Activated CD8-positive, alpha-beta memory T cell treated with anti-CD3 and anti-CD28 coated beads, Interleukin-2, amount 50 U/mL, for 4 hours (primary cell): ENCODE measurements at places on chromosomes 7 and 10.

- no peak for DNase-seq
Measured at GRCh38 chr10:113585949-113586348, 33.1 kb downstream of the HABP2 start.

DNA sequence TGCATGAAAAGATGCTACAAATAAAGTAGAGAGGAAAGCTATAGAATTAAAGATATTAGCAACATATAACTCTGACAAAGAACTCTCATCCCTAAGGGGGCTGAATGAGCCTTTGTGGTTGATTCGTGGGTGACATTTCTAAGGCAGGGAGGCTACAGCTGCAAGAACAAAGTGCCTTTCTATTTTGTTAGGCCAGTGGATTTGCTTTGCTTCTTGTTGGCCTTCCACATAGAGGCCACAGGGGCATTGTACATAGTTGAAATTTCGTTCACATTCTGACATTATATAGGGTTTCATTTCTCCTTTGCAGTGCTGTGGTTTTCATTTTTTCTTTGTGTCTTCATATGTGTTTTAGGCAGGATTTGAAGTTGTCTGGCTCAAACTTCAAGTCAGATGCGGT lies 819.2 kb upstream of the C7orf33 start:
- DNase-seq: no peak

DNA sequence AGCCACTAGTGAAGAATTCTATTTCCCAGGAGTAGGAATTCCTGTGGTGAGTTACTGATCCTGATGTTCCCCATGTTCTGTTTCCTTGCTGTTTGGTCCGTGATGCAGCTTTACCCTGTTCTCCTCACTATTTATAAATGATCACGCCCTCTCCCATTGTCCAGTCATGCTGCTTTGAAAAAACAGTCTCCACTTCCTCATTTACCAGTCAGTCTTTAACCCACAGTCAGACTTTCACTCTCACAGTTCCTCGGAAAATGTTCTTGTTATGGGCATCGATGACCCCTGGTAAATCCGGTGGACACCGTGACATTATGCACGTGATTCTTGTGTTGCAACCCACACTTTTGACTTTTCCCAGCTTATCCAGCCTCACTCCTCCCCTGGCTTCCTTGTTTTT lies 14.4 kb downstream of the SCIN start:
- no peak for DNase-seq

GRCh38 chr7:1090686-1091643 lies 3.1 kb downstream of the GPER1 start:
- no peak for DNase-seq

DNA sequence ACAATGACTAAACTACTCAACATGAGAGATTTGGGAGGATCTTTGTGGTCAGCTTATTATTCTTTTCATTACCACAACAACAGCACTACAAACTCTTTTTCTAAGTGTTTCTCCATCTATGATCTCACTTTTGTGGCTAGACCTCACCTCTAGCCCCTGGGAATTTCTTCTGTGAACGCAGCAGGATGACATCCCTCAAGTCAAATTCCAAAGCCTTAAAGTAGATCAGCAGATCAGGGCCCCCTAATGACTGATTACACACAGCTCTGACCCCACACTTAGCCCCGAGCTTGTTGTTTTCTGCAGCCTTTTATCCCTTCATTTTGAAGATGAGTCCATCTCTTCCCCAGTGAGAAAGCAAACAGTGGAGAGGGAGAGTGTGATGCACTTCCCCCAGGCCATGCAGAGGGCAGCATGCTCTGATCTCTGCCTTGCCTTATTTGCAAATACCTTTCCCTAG lies 27.3 kb downstream of the TFAM start:
- DNase-seq: no peak

DNA sequence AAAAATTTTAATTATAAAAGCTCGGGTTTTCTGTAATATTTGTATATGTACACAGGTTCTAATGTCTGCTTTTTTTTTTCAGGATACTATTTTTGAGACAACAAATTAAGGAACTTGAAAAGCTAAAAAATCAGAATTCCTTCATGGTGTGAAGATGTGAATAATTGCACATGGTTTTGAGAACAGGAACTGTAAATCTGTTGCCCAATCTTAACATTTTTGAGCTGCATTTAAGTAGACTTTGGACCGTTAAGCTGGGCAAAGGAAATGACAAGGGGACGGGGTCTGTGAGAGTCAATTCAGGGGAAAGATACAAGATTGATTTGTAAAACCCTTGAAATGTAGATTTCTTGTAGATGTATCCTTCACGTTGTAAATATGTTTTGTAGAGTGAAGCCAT lies 57.9 kb upstream of the BAMBI start:
- DNase-seq: no peak

GRCh38 chr7:30800785-30801252 lies 29.6 kb downstream of the MINDY4 start:
- no peak for DNase-seq

GRCh38 chr7:35256256-35257175 lies 2.6 kb upstream of the TBX20 start:
- DNase-seq: no peak

- DNase-seq: no peak
Measured at GRCh38 chr7:129169686-129170440, 18.6 kb upstream of the SMO start.

GRCh38 chr7:85177316-85177715 lies 9.5 kb downstream of the SEMA3D start:
- no peak for DNase-seq

GRCh38 chr7:17710312-17710711 lies 230.0 kb downstream of the SNX13 start:
- no peak for DNase-seq

DNA sequence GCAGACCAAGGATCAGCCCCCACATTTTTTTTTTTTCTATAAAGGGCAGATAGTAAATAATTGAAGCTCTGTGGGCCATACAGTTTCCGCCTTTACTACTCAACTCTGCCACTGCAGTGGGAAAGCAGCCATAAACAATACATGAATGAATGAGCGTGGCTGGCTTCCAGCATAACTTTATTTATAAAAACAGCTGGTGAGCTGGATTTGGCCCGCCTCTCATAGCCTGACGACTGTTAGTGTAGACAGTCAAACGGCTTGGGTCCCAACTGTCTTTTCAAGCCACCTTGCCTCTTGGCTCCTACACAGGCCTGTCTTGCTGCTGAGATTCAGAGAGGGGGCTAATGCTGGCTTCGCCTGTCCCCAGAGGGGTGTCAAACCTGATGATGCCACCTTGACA lies 169.8 kb upstream of the GPR26 start:
- DNase-seq: no peak

DNA sequence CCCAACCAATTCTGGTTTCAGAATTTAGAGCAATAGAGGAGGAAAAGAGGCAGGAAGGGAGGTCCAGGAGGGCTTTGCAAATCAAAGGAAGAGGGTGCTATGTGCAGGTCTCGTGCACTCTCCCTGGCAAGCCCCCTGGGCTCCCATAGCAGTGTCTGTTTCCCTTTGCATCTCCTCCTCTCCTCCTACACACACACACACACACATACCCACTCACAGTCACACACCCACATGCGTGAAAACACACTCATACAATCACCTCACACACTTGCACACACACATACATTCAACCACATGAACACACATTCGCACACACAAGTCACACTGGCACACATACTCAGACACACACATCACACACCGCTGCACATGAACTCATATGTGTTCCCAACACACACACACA lies 105.3 kb downstream of the OAT start:
- DNase-seq: no peak

DNA sequence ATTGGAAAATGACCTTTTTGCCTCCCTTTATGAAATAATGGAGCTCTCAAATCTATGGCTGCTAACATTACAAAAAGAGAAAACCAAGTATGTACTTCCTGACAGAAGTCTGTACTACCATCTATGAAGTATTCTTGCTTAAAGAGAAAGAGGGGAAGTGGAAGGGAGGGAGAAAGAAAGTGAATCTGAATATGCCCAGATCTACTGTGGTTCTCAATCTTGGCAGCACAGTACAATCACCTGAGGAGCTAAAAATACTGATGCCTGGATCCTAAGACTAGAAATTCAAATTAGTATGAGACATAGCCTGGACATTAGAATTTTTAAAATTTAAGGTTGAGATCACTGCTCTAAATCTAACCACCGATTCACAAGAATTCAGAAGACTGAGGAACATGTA lies 85.2 kb downstream of the IGF2BP3 start:
- no peak for DNase-seq

GRCh38 chr7:158067219-158067930 lies 520.2 kb downstream of the PTPRN2 start:
- no peak for DNase-seq

DNA sequence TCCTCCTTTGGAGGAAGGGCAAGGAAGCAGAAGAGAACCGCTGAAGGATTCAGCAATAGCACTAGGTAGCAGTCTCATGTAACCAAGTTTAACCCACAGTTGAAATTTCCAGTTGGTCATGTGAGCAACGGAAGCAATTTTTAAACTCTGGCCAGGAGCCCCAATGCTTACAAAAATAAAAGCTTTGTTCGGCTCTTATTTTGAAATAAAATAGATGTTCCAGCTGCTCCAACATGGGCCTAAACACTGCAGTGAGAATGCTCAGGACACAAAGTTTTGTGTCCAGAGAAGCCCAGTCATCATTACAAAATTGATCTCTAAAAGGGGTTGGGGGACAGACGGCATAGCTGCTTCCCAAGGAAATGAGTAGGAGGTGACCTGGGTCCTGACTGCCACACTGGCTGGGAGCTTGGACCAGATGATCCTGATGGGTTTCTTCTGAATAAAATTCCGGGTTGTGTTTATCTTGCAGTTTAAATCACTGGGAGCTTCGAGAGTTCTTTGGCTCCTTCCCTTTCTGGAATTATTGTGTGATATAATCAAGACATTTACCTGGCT lies 452 bp upstream of the TMEM140 start:
- DNase-seq: no peak

GRCh38 chr7:148903504-148903903 lies 19.4 kb upstream of the EZH2 start:
- no peak for DNase-seq

- DNase-seq: no peak
Measured at GRCh38 chr10:73218431-73219191, 28.4 kb downstream of the DNAJC9 start.

GRCh38 chr7:41051535-41051934 lies 651.4 kb downstream of the INHBA start:
- no peak for DNase-seq

DNA sequence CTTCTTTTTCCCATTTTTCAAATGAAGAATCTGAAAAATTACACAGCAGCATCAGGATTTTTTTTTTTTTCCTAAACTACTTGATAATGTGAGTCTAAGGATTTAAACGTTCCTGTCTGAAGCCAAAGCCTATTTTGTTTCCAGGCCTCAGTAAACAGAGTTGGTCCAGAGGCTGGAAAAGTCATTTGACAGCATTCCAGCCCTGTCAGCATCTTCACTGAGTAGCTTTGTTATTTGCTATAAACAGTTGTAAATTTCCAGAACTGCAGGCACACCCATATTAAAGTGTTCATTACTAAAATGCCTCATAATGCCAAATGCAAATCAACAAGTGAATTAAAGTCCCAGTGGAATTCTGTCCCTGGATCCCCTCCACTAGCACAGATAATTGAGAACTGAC lies 35.5 kb upstream of the KMT2E start:
- DNase-seq: no peak

DNA sequence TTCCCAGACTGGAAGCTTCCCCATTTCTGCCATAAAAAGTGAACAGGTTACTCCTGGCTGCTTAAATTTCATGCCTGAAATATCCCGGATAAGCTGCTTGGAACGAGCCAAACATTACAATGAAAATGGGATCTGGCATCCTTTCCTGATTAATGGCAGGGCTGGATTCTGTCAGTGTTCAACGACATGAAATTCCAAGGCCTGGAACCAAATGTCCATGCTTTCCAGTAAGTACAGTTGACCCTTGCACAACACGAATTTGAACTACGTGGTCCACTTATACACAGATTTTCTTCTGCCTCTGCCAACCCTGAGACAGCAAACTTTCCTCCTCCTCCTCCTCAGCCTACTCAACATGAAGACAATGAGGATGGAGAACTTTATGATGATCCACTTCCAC lies 65.4 kb downstream of the SGMS1 start:
- DNase-seq: no peak

DNA sequence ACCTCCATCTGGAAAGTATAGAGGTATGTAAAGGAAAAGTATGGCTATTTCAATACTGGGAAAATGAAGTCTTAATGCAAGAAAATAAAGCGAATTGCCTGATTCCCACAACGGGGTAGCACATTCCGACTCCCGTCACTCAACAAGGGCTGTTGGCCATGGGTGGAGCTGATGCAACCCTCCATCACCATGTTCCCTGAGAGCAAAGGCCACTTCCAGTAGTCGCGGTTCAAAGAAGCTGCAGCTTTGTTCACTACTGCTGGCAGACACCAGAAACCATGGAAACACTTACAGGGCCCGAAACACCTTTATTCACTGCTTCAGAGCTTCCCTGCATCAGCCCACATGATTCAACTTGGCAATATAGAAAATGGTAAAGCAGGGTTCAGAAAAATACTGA lies 44.0 kb downstream of the TMEM26 start:
- DNase-seq: no peak

- DNase-seq: no peak
Measured at GRCh38 chr10:43145311-43145710, 7.1 kb downstream of the CSGALNACT2 start.

DNA sequence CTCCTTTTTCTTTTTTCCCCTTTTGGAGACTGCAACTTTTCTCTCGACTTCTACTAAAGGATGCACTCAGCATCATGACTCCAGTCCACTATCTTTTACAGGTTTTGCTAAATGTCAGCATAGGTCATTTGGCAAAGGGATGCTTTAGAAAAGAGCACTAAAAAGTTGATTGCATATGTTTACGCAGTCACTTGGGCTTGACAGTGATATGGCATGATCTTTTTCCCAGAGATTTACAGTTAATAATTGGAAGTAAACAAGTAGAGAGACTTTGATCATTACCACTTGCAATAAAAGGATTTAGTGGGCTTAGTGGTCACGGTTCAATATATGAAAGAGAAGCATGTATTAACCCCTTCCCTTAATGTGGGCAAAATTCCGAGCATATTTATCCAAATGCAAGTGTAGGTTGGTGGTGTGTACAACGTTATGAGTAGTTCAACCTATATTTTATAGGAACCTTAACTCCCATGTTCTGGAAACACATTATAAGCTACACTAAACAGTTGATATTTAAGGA lies 1.8 kb downstream of the BMI1 start:
- DNase-seq: no peak

GRCh38 chr10:109741712-109742111 lies 181.6 kb downstream of the XPNPEP1 start:
- no peak for DNase-seq

DNA sequence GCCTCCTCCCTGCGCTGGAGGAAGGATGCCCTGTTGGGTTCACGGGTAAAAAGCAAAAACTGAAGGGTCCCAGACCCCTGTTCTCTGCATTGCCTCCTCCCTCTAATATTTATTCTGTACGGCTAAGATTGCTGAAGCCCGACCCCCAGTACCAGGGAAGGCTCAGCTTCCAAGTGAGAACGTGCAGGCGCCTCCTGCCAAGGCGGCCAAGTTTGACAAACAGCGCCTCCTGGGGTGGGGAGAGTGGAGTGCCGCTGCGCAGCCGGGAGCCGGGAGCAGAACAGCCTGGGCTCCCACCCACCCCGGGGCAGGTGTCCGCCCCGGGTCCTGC lies 4.7 kb upstream of the EBF3 start:
- DNase-seq: no peak
